GM12878 (cell line): ENCODE measurements at places on chromosomes 3 and 15.

- DNase-seq: no peak
These were observed 99.7 kb upstream of the DAZL start for GRCh38 chr3:16704941-16705340.

DNA sequence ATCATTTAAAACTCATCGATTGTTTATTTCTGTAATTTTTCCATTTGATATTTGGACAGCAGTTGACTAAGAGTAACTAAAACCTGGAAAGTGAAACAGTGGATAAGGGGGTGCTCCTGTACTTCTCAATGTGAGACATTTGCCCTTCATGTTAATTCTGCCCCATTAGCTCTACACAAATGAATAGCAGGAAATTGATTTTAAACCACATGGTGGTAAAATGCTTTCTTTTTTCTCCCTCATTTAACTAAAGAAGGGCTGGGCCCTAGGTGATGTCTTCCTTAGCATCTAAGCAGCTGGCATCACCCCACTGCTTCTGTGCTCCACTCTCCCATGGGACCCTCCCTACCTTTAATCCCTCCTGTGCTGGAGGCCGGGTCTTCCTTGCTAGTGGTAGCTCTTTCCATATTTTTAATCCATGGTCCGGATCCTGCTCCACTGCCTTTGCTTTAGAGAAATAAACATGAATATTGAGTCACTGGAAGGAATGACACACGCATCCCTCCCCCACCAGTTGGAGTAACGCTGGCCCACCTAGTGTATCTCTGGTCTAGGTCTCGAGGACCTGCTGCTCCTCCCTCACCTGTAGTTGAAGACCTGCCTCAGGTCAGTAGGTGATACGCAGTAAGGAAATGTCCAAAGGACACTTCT is 30.2 kb upstream of the LAMP3 start:
- DNase-seq: no peak

GRCh38 chr3:4996223-4996765 is 17.1 kb downstream of the BHLHE40 start:
- DNase-seq: no peak

DNA sequence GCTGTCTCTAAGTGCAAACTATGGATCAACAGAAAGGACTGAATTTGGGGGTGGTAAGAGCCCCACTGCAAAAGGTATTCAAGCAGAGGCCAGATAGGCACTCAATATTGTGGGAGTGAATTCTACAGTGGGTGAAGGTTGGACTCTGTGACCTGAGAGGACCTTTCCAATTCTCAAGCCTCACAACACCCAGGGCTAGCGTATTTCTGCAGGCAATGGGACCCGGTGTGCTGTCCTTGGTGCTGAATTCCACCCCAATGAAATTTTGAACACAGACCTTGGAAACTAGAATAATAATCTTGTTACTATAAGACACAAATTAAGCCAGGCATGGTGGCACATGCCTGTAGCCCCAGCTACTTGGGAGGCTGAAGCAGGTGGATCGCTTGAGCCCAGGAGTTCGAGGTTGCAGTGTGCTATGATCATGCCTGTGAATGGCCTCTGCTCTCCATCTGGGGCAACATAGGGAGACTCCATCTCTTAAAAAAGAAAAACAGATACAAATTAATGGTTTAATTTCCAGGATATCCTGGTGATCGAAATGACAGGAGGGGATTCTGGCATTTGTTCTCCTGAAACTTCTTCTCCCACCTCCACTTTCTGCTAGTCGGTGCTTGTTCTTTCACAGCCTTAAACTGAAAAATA is 135.4 kb downstream of the RAB11A start:
- DNase-seq: no peak

GRCh38 chr15:60523056-60523455 is 44.1 kb upstream of the ICE2 start:
- DNase-seq: no peak

GRCh38 chr3:126370055-126370454 is 12.8 kb upstream of the KLF15 start:
- no peak for DNase-seq
